ENCODE measurements at places on chromosomes 4 and X.

- no peak for DNase-seq
Measured at GRCh38 chr4:104272966-104273365, 221.7 kb downstream of the CXXC4 start.

DNA sequence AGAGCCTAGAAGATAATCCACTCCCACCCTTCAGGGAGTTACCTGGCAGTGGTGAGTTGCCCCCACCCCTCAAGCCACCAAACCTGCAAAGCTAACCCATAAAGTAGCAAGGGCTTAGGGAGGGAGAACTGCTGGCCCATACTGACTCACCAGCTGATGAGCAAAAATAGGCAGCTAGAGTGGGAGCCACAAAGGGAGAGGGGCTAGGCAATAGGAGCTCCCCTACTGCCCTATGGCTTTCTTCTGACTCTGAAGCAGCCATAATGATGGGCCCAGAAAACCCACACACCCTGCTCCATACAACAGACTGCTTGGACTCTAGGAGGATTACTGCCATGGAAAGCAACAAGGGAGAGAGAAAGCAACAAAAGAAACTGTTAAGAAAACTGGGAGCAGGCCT lies 8.0 kb downstream of the SNX12 start:
- no peak for DNase-seq

DNA sequence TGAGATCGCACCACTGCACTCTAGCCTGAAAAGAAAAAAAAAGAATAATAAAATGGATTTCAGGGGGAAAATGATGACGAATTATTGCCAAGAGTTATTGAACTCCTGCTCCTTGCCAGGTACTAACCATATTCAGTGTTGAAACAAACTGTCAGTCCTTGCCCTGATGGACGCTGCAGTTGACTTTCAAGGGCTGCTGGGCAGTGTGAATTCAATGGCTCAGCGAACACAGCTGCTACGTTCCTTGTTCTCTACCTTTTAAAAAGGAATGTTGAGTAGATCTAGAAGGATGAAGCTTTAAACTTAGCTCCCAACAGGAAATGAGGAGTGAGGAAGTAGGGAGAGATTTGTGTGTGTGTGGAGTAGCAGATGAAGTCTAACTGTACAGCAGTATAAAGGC lies 2.7 kb downstream of the LIMCH1 start:
- DNase-seq: no peak

DNA sequence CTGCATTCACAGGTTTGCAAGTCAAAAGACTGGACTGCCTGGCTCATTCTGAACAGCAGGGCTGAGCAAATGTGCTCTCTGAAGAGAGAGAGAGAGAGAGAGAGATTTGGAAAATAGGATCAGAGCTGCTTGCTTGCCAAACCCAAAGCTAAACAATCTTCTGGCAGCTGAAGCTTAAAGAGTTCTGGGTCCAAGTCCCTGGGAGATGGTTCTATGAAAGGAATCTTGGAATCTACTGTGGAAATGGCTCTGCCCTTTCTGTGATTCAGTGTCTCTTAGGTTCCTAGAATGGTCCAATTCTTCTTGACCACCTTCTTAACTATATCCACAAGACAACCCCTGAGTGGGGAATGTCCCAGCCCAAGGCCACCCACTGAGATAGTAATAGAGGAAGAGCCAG lies 66.1 kb upstream of the EFNB1 start:
- no peak for DNase-seq

DNA sequence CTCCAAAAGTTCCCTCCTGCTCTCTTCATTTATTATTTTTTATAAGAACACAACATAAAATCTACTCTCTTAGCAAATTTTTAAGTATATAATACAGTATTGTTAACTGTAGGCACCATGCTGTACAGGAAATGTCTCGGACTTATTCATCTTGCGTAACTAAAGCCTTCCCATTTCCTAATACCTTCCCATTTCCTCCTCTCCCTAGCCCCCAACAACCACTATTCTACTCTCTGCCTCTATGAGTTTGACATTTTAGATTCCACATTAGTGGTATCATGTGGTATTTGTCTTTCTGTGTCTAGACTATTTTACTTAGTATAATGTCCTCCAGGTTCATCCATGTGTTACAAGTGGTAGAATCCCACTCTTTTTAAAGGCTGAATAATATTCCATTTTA lies 15.8 kb upstream of the SYTL4 start:
- no peak for DNase-seq

- no peak for DNase-seq
Measured at GRCh38 chr4:28014469-28014868, 1153.8 kb downstream of the STIM2 start.

DNA sequence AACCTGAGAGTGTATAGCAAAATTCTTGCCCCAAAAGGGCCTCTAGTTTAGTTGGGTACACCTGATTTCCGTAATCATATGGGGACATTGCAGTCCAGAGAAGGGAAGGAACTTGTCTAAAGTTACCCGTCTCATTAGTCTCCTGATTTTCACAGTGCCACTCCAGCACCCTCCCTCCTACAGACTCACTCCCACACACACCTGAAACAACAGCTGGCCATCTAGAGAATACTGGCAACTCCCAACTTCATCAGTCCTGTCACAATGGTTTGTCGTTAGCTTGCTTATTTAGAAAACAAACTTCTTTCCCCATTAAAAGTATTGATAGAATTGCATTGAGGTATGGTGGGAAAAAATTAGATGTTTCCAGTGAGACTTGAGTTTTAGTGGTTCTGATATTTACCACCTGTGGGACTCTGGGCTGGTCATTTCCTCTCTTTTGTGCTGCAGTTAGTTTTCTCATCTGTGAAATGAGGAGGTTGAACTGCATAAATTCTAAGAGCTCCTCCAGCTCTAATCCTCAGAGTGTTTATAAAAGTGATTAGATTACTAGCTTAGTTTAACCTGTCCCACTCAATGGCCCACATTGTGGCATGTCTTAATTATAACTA lies 1.7 kb downstream of the IL13RA1 start:
- DNase-seq: no peak

DNA sequence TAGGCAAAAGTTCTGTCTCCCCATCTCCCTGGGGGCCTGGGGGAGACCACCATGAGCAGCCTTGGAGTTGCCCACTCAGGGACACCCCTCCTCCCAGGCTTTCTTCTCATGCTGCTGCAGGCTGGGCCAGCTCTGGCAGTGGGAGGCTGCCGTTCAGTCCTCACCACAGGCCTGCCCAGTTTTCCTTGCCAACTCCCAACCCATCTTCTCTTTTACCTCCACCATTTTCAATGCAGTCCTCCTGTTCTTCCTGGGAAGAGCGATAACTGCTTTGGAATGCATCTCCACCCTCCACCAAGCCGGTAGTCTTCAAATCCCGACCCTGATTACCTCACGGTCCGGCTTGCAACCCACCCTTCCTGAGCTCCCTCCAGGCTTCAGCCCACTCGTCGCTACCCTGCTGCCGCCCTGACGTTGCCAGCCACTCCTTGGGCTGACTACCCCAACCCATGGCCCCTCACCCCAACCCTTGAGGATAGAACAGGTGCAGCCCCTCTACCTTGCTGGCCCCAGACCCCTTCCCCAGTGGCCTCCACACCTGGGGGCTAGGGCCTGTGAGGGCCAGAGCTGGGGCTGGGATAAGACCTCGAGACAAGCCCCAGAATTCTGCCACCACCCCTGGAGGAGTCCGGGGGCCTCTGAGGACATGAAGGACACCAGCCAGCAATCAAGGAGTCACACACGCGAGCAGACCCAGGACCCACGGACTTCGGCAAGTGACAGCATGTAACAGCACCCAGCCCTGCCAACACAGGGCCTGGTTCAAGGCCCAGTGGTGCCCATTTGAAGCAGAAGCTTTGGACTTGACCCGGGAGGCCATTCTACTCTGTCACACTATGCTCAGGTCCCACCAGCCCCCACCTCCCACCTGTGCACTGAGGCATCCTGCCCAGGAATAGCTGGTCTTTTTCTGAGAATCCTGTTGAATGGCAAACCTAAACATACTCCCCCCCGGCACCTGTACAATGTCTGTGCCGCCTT lies 9.2 kb downstream of the WDR1 start:
- no peak for DNase-seq

GRCh38 chrX:149830192-149830873 lies 48.6 kb downstream of the MAGEA9 start:
- DNase-seq: peak; percentile 36
